ENCODE measurements at places on chromosomes 12 and 14.
A peak's percentile ranks its signal among the peaks of the same experiment; 100 is the strongest.

- DNase-seq, result no peak
These were observed 194.5 kb upstream of the CDKN3 start for GRCh38 chr14:54202288-54202687.

DNA sequence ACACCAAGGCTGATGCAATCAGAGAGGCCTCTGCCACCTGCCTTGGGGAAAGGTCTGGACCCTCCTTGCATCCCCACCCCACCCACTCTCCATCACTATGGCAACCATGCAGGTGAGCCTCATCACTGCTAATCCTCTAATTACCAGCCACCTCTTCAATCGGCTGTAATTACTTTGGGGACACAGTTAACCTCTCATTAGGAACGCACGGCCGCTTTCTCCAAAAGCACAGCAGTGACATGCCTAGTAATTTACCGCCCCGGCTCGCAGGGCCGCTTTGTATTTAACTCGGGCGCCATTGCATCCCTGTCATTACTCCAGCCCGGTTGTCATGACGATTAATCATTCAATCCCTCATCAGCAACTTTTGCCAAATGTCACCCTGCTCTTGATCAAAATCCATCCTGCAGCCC lies 36.3 kb upstream of the FAM222A start:
- DNase-seq, result no peak

GRCh38 chr12:3869865-3870264 lies 3.3 kb downstream of the PARP11 start:
- no peak for DNase-seq

GRCh38 chr12:52149651-52150241 lies 42.1 kb downstream of the KRT80 start:
- DNase-seq, result no peak

- no peak for DNase-seq
These were observed 442.6 kb downstream of the DPF3 start for GRCh38 chr14:72451054-72451972.

DNA sequence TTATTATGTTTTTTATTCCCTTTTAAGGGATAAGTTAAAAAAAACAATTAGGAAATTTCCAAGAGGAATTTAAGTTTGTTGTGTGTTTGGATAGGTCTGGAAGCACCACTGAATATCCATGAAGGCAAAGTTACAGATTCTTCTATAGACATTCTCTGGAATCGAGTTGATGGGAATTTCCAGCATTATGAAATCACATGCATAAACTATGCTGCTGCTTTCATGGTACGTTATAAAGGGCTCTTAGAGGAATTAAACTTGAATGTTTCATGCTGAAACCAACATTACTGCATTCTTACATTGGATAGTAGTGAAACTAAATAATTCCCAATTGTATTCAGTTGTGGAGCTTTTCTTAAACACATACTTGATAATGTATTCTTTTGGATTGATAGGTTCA lies 21.5 kb upstream of the PTPRQ start:
- DNase-seq, result no peak

- DNase-seq, result no peak
These were observed 17.4 kb downstream of the GNG2 start for GRCh38 chr14:51877810-51878209.

DNA sequence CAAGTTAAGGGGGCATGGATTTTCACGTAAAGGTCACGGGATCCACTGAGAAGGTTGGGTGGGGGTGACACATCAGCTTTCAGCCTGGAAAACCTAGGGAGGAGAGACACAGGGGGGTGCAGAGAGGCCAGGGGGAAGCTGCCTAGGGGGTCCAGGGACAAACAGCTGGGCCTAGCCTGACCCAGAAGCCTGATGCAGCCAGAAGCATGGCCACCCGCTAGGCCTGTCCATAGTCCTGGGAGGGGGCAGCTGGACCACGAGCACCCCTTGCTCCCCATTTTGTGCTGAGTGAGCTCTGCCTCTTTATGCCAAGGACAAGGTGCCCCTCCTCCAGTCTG lies 322.7 kb upstream of the RTL1 start:
- no peak for DNase-seq

DNA sequence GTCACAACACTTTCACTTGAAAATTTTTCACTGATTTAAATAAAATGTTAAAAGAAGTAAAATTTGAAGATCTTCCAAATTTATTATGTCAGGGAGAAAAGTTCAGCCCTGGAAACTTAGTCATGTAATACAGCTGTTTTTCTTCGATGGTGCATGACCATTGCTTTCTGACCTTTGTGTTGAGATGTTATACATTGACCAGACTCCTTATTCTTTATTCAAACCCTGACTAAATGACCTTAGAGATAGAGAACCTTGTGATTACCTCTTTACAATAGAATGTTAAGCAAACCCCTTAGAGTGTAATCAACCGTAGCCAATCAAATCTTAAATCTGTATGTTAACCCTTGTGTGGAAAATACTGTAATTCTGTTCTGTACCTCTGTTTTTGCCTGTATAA lies 34.5 kb downstream of the PLCZ1 start:
- DNase-seq, result no peak

GRCh38 chr12:113297214-113297587 lies 37.7 kb downstream of the SLC8B1 start:
- no peak for DNase-seq

DNA sequence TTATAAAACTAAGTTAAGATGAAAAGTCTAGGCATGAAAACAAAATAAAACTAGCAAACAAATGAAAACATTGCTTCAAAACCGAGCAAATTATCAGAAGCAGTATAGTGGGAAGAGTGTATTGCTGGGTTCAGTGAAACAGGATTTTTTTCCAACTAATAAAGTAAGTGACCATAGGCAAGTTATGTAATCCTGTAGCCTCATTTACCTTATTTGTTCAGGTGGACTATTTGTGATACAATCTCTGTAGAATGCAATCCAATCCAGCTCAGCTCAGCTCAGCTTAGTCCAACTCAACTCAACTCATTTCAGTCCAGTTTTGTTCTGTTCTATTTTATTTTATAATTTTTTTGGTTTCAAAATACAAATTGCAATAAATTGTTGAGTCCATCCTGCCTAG lies 276.7 kb upstream of the LRIG3 start:
- no peak for DNase-seq

- DNase-seq, result no peak
These were observed 88.4 kb downstream of the GRIP1 start for GRCh38 chr12:66590275-66590985.

GRCh38 chr12:76340680-76341435 lies 7.4 kb downstream of the BBS10 start:
- DNase-seq, result no peak

- DNase-seq, result no peak
These were observed 2.2 kb downstream of the GPR132 start for GRCh38 chr14:105063056-105063455.

DNA sequence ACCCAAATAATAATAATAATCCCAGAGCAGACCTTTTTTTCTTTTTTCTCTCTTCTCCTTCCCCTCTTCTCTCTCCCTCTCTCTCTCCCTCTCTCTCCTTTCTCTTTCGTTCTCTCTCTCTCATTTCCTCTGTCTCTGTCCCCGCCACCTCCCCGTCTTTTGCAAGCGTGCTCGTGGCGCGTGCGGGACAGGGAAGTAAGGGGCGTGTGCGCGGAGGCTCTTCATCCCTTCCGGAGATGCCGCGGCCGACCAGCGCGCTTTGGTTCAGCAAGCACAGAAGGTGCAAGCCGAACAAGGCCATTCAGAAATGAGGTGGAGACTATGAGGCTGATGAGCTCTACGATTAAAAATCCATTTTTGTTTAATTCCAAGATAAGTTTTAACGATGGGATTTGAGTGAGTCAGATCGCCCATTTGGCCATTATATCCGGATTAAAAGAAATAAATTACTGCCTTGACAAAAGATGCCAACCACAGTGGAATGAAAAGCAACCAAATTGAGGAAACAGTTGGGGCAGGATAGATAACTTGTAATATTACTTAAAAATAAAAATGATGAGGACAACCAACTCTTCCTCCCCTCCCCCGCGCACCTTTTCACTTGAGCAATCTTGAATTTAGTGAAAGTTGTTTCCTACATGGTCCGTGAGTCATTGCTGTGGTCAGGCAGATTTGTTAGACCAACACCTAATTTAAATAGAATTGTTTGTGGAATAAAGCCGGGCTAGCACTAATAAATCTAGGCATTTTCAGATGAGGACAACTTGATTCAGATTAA lies 1.2 kb upstream of the AMIGO2 start:
- DNase-seq, result no peak

- DNase-seq, result no peak
These were observed 1.5 kb downstream of the MTA1 start for GRCh38 chr14:105420974-105421674.

DNA sequence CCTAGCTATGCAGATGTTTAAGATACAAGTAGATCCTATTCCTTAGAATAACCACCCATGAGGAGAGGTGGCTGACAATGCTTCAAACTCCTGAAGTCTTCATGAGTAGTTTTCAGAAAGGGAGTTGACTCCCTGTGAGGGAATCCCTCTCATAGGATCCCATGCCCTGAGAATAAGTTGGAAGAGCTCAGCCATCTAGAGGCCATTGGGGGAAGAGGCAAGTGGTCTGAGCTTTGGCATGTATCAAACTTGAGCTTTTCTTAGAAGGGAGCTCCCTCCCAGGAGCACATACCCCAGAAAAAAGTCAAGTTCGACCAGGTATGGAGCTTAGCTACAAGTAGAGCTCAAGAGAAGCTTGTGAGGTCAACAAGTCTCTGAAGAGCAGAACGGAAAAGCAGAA lies 165.7 kb upstream of the RBM19 start:
- DNase-seq, result no peak

DNA sequence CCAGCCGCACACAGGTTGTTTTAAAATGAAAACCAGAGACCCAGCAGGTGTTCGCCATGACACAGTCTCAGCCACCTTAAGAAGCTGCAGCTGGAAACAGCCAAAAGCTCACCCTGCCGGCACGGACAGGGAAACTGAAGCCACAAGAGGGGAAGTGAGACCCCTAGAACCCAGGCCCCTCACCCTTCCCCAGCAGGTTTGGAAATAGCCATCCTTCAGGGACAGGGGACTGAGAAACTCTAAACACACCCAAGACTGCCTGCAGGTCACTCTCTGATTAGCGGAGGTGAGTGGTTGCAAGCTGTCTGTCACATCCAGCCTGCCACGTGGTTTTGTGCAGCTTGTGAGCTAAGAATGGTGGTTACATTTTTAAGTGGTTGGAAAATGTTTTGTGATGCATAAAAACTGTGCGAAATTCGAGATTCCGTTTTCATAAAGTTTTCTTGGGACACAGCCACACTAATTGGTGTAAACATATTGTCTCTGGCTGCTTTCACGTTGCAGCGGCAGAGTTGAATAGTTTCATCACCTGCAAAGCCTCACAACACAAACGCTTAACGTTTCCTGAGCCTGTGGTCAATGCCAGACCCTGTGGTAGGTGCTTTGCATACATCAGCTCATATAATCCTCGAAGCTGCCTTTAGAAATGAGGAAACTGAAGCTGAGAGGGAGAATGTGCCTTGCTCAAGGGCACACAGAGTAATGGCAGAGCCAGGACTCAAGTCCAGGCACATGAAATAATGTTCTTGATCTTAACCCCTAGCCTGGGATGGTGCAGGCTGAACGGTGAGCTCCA lies 1.7 kb upstream of the SELPLG start:
- DNase-seq, result no peak

DNA sequence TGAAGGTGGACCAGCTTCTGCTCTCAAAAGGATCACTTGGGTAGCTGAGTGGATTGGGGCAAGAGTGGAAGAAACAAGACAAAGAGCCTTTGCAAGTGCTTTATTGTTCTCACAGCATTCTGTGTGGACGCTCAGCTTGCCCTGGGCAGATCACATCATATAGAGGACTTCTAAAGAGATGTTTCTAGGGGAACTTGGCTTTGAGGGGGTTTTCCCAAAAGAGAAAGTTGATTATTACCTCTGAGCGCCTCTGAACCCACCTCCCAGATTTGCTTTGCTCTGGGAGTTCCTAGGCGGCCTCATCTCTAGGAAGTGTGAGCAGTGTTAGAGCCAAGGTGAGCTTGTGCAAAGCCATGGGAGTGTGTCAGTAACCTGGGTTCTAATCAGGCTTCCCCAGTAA lies 81.7 kb downstream of the RIN3 start:
- no peak for DNase-seq

DNA sequence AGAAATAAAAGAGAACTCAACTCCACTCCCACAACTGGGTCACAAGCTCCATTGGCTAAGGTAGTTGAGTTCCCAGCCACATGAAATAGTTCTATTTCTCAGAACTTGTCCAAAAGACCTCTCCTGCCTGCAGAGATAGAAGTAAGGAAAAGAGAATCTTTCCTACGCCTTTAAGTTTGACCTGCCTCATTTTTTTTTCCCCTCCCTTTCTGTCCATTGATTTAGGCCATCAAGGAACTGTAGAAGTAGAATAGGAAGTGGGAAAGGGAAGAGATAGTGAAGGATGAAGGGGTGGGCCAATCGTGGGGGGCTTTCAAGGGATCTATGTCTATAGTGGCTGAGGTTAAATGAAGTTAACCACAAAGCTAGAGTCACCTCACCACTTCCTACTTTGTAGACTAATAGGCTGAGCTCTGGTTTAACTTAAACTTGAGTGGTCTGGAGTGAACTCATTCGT lies 13.9 kb upstream of the NUDT4 start:
- no peak for DNase-seq

GRCh38 chr12:69932676-69933552 lies 107.9 kb downstream of the MYRFL start:
- DNase-seq, result no peak

DNA sequence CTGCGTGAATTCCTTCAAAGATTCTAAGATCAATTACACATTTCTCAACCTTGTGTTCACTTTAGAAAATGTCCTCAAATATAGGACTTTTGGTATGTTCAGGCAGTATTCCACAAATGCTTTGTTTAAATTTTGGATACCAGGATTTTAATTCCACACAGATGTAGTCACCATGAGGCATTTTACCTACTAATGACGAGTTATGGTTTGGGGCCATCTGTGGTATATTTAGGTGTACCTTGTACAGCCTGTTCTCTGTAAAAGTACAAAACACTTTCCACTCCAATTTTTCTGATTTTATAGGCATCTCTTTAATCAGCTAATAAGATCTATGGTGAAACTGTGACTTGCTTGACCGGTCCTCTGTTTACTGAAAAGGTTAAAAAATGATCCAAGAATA lies 275.7 kb upstream of the PRICKLE1 start:
- DNase-seq, result no peak

- no peak for DNase-seq
These were observed 50.6 kb downstream of the SMUG1 start for GRCh38 chr12:54138219-54138618.

GRCh38 chr12:694734-695503 lies 31.7 kb upstream of the NINJ2 start:
- no peak for DNase-seq

GRCh38 chr12:91636721-91637120 lies 454.1 kb upstream of the DCN start:
- DNase-seq, result no peak

DNA sequence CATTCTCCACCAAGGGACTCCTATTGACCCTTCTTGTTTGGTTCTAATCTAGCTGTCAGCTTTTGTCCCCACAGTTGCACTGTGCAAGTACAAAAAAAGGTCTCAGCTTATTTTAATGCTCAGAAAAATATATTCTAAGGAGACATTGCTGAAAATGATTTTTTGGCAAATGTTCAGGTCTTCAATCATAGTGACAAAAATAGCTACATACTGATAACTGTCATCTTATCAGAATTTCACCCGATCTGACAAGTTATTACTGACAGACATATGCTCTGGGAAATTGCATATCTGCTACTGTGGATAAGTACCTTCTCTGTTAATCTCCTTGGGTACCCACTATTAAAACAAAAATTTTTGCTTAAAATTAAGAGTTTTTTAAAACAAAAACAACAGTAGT lies 263.6 kb downstream of the FLRT2 start:
- no peak for DNase-seq

GRCh38 chr12:89928467-89928866 lies 219.8 kb upstream of the ATP2B1 start:
- DNase-seq, result no peak

- peak; percentile 5 for DNase-seq
These were observed 31.9 kb downstream of the PRICKLE1 start for GRCh38 chr12:42557586-42558172.
